Thymus (tissue), 14 donors: ENCODE measurements at places on chromosomes 1 and 21.
A peak's percentile ranks its signal among the peaks of the same experiment; 100 is the strongest.

GRCh38 chr1:239719642-239720258 lies 333.4 kb downstream of the CHRM3 start:
- DNase-seq, result peak; percentile 81

DNA sequence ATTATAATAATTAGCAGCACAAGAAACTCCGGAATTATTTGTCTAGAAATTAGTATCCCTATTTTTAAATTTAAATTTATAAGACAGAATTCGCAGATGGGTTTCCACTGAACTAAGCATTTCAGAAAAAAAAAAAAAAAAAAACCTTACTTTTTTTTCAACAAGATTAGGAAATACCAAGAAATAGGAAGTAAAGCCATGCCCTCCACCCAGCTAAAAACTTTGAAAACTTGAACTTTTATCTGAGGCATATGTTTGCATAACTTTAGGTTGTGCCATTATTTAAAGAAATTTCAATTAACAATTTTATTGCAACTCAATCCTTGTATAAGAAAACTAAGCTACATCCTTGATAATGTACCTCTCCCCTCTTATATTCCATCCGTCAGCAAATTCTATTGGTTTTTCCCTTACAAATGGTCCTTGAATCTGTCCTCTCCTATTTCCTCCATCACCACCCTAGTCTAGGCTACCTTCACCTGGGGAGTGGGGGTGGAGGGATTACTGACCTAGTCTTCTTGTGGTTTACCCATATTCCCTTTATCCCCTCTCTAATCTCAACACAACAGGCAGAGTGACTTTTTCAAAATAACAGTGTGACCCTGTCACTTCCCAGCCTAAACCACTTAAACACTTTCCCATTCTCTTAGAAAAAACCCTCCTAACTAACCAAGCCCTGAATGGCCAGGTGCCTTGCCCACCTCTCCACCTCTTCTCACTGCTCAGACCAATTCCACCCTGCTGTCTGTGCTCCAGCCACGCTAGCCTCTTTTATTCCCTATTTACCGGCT lies 1.4 kb upstream of the EVI5 start:
- no peak for DNase-seq

DNA sequence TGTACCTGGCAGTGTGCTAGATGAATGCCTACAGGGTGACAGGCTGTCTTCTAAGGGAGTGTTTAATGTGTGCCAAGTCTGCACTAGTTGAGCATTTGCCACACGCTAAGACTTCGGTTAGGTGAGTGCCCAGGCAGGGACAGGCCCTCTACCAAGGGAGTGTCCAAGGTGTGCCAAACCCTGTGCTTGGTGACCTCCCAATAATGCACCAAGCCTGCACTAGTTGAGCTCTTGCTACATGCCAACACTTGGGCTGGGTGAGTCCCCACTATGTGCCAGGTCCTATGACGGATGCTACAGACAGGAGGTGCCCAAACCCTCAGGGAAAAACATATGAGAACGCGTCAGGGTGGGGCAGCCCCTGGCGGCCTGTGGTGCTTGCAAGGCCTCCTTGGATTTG lies 10.8 kb downstream of the SLC6A9 start:
- no peak for DNase-seq

DNA sequence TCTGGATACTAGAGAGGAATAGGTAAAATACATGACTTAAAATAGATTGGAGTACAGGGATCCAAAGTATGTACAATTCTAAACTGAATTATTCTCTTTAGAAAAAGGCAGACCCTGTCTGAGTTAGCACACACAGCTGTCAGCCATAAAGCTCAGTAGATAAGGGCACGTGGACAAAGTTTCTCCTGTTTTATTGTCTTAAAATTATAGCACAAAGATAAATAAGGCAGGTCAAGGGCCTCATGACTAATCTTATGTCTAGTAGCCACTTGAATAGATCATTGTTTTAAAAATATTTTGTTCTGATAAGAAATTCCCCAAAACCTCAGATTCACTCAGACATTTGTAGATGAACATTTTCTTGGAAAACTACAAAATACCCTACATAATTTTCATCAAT lies 205.2 kb downstream of the ZP4 start:
- DNase-seq, result no peak

DNA sequence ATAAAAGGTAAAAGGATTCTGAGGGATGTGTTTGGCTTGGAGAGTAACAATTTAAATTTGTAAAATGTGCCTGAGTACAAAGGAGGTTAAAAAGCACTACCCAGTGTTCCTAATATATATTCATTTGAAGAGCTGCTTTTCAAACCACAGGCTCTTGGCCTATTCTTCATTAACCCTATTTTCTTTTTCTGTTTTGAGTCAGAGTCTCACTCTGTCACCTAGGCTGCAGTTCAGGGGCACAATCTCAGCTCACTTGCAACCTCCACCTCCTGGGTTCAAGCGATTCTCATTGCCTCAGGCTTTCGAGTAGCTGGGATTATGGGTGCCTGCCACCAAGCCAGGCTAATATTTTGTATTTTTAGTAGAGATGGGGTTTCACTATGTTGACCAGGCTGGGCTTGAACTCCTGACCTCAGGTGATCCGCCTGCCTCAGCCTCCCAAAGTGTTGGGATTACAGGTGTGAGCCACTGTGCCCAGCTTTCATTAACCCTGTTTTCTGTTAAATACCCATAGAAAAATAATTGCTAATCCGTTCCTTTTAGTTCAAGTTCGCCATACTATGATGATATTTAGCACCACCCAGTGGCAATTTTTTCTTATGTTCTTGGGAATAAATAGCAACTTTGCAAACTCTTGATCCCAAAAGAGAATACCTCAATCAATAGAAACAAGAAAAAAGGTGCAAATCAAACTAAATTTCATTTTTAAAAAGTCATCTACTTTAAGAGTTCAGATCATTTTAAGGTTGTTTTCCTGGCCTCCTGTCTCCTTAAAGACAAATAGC lies 30.5 kb downstream of the ZBTB8OS start:
- no peak for DNase-seq
